NCI-H1694 treated with DMSO at 0.1 percent for 48 hours (cell line): ENCODE measurements at places on chromosomes 2 and 18.

- DNase-seq: no peak
Measured at GRCh38 chr2:218079943-218080913, 11.2 kb downstream of the RUFY4 start.

- no peak for DNase-seq
Measured at GRCh38 chr2:236861944-236862343, 223.7 kb upstream of the COPS8 start.

GRCh38 chr2:186603286-186603685, 13.4 kb downstream of the ITGAV start:
- DNase-seq: no peak

DNA sequence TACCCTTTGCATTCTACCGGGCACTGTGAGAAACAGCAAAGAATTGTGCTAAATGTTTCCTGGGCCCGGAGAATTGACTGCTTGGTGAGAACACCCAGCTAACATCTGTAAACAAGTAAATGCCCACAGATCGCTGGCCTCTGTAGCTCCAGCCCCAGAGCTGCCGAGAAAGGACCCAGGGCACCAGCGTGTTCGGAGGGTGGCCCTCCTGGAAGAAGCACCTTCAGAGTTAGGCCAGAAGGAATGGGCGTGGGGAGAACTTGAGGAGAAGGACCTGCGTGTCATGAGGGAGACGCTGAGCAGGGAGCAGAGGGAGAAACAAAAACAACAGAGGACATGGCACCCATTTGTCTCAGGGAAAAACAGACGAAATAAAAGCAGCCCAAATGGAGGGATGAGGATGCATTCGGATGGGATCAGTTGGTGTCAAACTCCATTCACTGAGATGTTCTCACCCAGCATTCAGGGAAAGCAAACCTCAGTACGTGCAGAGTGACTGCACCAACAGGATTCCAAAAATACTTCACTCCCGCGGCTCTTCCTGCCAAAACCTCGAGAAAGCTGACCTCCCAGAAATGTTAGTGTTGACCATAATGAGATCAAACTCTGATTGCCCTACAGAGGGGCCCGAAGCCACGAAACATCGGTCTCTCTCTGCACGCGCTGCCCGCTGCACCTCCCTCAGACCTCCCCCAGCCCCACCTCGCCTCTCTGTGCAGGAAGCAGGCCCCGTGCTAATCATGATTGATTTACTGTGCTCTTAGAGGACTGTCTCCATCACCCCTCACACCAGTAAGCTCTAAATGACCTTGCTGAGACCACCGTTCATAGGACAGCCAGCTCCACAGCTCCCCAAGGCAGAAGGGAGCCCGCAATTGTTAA, 376.3 kb upstream of the SALL3 start:
- no peak for DNase-seq

GRCh38 chr2:75342504-75343175, 143.3 kb upstream of the TACR1 start:
- DNase-seq: no peak

DNA sequence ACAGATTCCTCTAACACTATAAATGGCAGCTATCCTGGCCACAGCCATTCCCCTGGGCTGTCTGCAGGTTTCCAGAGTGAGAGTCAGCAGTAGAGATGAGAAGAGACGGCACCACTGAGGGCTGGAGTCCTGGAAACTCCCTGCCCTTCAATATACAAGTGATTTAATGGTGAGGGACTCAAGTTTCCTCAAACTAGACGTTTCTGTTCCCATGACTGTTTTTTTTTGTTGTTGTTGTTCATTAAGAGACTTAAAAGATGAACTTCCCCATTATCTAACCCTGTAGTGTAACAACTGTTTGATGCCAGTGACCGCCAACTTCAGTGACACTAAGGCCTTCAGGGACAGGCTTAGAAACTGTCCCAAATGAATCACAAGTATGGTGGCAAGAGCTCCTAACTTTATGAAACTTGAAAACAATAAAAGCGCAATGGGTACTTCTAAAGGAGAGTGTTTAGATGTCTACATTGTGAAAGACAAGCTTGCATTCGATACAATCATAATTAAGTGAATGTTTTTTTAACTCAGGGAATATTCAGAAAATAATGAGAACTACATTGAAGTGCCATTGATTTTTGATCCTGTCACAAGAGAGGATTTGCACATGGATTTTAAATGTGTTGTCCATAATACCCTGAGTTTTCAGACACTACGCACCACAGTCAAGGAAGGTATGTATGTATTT, 34.0 kb downstream of the IL1R2 start:
- no peak for DNase-seq

- DNase-seq: no peak
Measured at GRCh38 chr18:32429402-32429801, 41.3 kb downstream of the GAREM1 start.

GRCh38 chr2:217875138-217875537, 127.7 kb downstream of the TNS1 start:
- no peak for DNase-seq

DNA sequence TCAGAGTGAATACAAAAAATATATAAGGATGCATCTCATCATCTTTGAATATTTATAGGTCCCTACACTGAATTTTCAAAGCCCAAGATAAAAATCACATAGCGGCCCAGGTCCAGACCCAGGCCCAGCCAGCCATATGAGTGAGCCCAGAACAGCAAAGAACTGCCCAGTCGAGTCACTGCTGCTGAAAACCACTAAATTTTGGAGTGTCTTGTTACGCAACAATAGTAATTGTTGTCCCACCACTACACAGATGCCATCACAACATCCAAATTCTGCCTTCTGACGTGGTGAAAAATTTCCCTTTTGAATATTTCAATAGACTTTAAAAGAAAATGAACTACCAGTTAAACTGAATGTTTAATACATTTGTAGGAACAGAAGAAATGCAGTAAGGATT, 5.7 kb downstream of the C18orf32 start:
- no peak for DNase-seq

DNA sequence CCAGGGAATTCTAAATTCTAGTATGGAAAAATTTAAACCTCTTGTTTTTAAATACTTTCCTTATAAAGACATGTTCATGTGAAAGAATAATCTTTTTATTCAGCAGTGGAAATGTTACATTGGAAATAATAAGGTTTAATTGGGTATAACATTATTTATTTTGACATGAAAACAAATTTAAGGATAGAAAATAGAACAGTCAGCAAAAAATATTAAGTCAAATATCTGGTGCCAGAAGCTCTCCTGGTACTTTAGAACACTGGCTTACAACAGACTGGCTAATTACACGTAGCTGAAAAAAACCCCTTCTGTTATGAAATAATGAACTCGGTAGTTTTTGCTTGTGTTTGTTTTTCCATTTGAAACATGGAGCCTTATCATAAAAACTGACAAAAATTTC, 447.9 kb downstream of the DSEL start:
- peak; percentile 40 for DNase-seq

DNA sequence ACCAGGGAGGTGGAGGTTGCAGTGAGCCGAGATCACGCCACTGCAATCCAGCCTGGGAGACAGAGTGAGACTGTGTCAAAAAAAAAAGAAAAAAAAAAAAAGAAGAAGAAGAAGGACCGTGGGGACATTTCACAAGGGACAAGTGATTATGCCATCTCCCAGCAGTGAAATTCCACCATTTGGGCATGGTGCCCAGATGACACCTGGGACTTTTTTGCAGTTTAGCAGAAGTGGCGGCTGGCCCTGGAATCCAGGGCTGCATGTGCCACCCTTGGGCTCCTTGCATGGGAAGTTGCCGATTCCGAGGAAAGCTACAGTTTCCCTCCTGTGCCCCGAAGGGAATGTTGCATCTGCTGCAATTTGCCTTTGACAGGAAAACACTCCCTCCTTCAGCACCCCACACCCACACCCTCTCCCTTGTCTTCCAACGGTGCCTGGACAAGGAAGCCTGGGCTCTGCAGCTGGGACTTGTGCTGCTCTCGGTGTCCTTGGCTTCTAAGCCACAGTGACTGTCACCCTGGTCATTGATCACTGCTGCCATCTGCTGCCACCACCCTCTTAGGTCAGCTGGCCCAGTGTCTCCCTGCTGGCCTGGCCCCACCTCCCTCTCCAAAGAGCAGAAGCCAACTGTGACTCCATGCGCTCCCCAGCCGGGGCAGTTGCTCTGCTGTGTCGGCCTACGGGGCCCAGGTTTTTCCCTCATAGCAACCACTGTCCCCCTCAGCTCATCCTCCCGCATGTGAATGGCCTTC, 56.4 kb upstream of the LRRC30 start:
- DNase-seq: no peak

- no peak for DNase-seq
Measured at GRCh38 chr18:75167759-75168618, 41.0 kb downstream of the PTGR3 start.

- no peak for DNase-seq
Measured at GRCh38 chr2:233414777-233415570, 60.7 kb downstream of the DGKD start.

GRCh38 chr18:8783335-8783993, 78.1 kb downstream of the MTCL1 start:
- peak; percentile 71 for DNase-seq
